Uterine smooth muscle cell (primary cell): ENCODE measurements at places on chromosomes 3 and 15. TPM values are rescaled to one million over a fixed set of nuclear protein-coding genes. Genes with fewer than 3 reads are reported as not detected.

The CHRD gene
- total RNA-seq: 7.4 and 9.3 TPM in 2 replicates

The SPATA12 gene
- total RNA-seq: 0.11 TPM in 1 of 2 replicates, not detected in the other

The CDC25A gene
- total RNA-seq: 5.2 and 15.9 TPM in 2 replicates

The DYNLT2B gene
- total RNA-seq: 7.9 and 8.9 TPM in 2 replicates

The ARF4 gene
- total RNA-seq: 156 and 200 TPM in 2 replicates
